Suprapubic skin (tissue), 4 donors: ENCODE measurements at places on chromosomes 7 and 10. TPM values are rescaled to one million over a fixed set of nuclear protein-coding genes. Genes with fewer than 3 reads are reported as not detected.
A peak's percentile ranks its signal among the peaks of the same experiment; 100 is the strongest.

MICALL2 gene
- total RNA-seq, result 15.7 TPM

DNA sequence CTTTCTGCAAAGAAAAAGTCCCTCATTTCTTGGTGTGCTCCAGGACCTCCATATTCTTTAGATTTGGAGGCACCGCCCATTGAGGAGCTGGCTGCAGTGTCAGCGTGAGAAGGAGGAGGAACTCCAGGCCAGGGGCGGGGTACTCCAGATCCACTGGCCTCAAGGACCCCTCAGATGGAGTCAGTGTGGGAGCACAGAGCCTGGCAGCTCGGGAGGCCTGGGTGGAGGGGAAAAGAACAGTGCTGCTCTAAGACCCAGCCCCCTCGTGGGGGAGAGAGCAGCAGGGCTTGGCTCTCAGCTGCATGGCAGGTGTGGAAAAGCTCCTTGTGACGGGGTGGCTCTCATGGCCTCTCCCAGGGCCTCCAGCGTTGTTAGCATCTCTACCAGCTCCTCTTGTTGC, 70.5 kb downstream of the ITGB1 start:
- no peak overlapping the region for H3K4me3 ChIP-seq
- H3K27me3 ChIP-seq, result no peaks in the 10 kb centered on the region
- H3K27ac ChIP-seq, result no peak overlapping the region
- H3K36me3 ChIP-seq, result no peaks in the 10 kb centered on the region
- no peaks in the 10 kb centered on the region for H3K4me1 ChIP-seq

DNA sequence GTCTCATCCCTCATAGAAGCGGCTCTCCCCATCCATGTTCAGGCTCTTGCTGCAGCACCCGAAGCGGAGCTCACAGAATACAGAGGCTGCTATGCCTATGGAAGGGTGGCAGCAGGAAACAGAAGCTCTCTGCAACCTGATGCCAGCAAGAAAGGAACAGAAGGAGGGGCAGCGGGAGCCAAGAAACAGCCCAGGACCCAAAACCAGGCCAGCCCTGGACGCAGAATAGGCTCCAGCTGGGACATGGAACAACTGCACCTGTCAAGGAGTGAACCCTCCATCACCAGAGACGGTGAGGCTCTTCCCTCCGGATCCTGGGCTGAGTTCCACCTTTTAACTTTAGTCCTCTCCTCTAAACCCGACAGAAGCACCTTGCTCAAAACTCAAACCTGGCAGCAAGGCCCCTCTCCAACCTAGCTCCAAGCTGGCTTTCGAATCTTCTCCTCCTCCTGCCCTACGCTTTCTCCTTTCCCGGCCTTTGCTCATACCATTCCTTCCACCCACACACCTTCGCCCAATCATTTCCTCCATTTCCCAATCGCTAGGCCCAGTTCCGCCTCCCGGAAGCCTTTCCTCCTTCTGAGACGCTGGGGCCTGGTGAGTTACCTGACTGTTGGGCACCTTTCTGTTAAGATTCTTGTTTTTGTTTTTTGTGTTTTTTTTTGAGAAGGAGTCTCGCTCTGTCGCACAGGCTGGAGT, 122.8 kb upstream of the ZNF92 start:
- no peak overlapping the region for H3K4me3 ChIP-seq
- DNase-seq, result no peak

- H3K4me3 ChIP-seq, result peak within 1 kb of the TSS; percentile 94
- peaks cover 9% of the 10 kb centered on the region for H3K36me3 ChIP-seq
- H3K27me3 ChIP-seq, result no peaks in the 10 kb centered on the region
- H3K27ac ChIP-seq, result peak within 1 kb of the TSS; percentile 80
- DNase-seq, result peak; percentile 97
- H3K4me1 ChIP-seq, result peaks cover 24% of the 10 kb centered on the region
Observed at GRCh38 chr10:58384999-58385783, at the start of gene TFAM. TFAM (plus strand) TSS chr10:58385410; CDS start chr10:58385548, 138 bp downstream.

SRRM3 gene
- total RNA-seq, result 8.5 TPM
